NCI-H524 treated with DMSO at 0.1 percent for 48 hours (cell line): ENCODE measurements at places on chromosomes 1 and 21.

GRCh38 chr1:46550751-46551231, 656 bp downstream of the KNCN start:
- no peak for DNase-seq

DNA sequence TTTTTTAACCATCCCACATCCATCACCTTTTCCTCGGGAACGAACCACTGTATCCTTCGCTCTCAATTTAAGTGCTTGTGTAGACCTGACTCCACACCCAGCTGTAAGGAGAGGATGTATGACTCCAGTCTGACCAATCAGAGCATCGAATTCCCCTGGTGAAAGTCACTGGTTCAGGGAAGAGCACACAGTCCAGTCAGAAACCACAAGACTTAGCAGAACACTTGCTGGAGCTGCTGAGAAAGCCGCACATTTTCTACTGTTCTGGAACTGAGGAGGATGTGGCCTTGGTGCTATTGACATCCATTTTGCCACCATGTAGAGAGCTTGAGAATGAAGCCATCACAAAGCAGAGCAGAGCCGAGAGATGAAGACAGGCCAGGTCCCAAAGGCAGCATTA, 59.9 kb upstream of the CNN3 start:
- no peak for DNase-seq

- DNase-seq: no peak
Observed at GRCh38 chr1:74731399-74732052, 1.3 kb downstream of the CRYZ start.

GRCh38 chr1:9292361-9293240, at the start of gene SPSB1:
TSS of gene SPSB1 (plus strand) at chr1:9292894. CDS start at chr1:9355892, 62,998 bp downstream.
- DNase-seq: no peak

DNA sequence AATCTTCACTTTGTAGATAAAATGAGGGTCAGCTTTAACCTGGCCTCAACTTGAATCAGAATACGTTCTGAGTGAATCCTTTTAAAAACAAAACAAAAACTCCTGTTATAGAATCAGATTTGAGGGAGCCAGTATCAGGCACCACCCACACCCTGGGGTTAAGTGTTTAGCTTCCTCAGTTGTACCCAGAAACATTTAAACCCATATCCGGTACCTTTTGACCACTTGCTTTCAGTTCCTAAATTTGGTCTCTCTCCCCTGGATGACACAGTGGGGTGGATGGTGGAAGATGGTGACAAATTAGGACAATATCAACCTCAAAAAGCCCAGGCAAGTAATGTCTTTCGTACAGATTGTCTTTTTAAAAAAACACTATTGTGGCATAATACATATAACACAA, 10.4 kb downstream of the KLHDC7A start:
- DNase-seq: no peak
